ENCODE measurements at places on chromosomes 12 and 14. TPM values are rescaled to one million over a fixed set of nuclear protein-coding genes. Genes with fewer than 3 reads are reported as not detected.

Gene TGFB3
- 135 TPM for polyA plus RNA-seq

Gene SPX
- polyA plus RNA-seq = 16.5 TPM

Gene CLEC4A
- polyA plus RNA-seq = 1.9 TPM

Gene TEX22
- polyA plus RNA-seq = 1.8 TPM

Gene CCDC175
- 1.8 TPM for polyA plus RNA-seq

Gene NKX2-8
- polyA plus RNA-seq = not detected

Gene SLC25A47
- polyA plus RNA-seq = not detected

- no peak for DNase-seq
These were observed 49.2 kb downstream of the PTPN21 start for GRCh38 chr14:88505621-88506020.

DNA sequence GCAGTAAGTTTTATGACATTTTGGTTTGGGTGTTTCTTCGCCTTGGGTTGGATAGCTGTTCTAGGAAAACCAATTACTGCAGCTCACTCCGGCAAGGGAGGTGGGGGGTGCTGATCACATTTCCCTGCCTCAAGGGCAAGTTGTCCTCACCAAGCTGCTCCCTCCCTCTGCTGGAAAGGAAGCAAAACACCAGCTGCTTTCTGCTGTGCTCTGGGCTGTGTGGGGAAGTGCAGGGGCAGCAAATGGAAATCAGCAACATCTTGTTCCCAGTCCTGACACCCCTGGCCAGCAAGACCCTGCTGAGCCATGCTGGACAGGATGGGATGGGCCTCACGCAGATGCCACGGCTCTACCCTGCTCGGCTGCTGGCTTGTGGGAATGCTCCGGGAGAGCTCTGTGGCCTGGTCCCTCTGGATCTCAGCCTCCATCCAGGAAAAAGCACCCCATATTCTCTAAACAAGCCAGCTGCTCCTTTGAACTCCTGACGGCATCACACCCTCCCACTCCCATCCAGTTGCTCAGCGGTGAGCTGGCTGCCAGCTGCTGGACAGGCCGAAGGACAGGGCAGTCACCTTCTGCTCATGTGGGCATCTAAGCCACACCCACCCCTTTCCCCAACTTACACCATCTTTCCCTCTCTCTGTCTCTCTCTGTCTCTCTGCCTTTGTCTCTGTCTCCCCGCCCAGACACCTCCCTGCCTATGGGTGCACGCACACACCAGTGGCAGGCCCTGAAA, 52.4 kb upstream of the EIF5 start:
- DNase-seq = peak; percentile 56

GRCh38 chr14:105666420-105666819, 140.0 kb downstream of the TMEM121 start:
- DNase-seq = no peak

GRCh38 chr12:12877781-12878455, 13.4 kb upstream of the GPRC5A start:
- DNase-seq = no peak

DNA sequence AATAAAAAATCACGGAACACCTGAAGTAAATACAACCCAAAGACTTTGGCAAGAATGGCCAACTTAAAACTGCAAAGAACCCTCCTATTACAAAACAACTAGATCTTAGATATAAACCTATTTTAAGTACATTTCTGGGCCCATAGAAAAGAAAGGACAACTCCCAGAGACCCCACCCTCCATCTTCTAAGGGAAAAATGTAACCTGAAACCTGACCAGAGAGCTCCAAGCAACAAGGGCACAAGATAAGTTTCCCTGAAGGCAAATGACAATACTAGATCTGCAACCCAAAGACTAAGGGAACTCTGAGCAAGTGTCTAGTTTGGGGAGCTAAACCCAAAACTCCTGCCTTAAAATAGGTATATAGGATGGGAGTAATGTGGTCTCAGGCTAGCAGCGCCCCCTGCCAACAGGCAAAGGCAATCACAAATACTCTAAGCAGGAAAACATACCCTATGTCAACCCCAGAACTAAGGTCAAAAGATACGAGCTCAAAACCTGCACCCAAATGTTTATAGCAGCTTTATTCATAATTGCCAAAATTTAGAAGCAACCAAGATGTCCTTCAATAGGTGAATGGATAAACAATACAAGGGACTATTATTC, 218.9 kb downstream of the ITPR2 start:
- DNase-seq = no peak

DNA sequence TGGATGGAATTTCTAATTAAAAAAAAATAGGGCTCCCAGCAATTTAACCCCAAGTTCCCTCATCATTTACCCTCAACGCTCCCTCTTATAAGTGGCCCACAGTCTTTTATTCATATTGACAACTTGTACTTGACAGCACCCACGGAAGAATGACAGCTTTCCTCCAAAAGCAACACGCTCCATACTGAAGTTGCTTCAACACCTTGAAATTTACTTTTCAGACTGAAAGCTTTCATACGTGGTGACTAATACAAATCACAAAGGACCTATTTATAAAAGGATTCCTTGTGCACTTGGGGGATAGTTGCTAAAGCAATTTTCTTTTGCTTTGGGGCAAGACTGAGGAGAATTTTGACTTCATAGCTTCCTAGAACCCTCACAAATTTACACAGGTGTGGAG, 1629.4 kb upstream of the SEL1L start:
- no peak for DNase-seq

- no peak for DNase-seq
These were observed 20.0 kb downstream of the MAP3K9 start for GRCh38 chr14:70789361-70789760.

- no peak for DNase-seq
These were observed 263.7 kb upstream of the SEL1L start for GRCh38 chr14:81797315-81797714.

DNA sequence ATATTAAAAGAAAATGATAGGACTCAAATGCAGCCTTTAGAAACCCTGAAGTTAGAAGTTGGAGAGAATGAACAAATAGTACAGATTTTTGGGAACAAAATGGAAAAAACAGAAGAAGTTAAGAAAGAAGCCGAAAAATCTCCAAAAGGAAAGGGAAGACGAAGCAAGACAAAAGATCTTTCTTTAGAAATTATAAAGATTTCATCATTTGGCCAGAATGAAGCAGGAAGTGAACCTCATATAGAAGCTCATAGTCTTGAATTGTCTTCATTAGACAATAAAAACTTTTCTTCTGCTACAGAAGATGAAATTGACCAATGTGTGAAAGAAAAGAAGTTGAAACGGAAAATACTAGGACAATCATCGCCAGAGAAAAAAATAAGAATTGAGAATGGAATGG, 31.4 kb upstream of the TOMM20L start:
- DNase-seq = no peak

GRCh38 chr12:3803865-3804472, 51.1 kb upstream of the CRACR2A start:
- DNase-seq = peak; percentile 45

- DNase-seq = no peak
These were observed 173.4 kb upstream of the PZP start for GRCh38 chr12:9381619-9382018.

GRCh38 chr12:26255893-26256645, 60.7 kb downstream of the SSPN start:
- DNase-seq = no peak

GRCh38 chr14:44961151-44961553, 595 bp downstream of the KLHL28 start:
- peak; percentile 51 for DNase-seq

- no peak for DNase-seq
These were observed 6.2 kb upstream of the SLC7A7 start for GRCh38 chr14:22821193-22822015.

GRCh38 chr14:56561606-56562005, 18.0 kb upstream of the TMEM260 start:
- no peak for DNase-seq

- DNase-seq = no peak
These were observed 6.8 kb downstream of the PFKM start for GRCh38 chr12:48125985-48126384.

DNA sequence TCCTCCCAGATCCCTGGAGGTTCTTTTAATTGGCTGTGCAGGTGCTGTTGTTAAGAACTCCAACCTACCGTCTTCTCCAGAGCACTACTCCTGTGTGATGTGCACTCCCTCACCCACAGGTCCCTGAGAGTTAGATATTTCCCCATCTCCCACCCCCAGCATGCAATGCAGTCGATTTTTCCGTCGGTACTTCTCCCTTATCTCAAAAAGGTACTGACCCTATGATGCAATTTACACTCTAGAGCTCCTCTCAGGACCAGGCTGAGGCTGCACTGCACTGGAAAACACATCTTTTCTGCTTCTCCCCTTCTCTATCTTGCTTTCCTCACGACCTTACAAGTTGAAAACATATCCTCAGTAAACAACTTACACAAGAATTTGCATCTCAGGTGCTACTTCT, 312.4 kb upstream of the TBX3 start:
- no peak for DNase-seq

- no peak for DNase-seq
These were observed 35.2 kb downstream of the POLR3B start for GRCh38 chr12:106392759-106393158.
